ENCODE measurements at places on chromosomes 6 and 20. TPM values are rescaled to one million over a fixed set of nuclear protein-coding genes. Genes with fewer than 3 reads are reported as not detected.

ARMC12 gene
- under 0.01 TPM for total RNA-seq

SYCP2 gene
- total RNA-seq, result under 0.01 TPM

SYNDIG1 gene
- total RNA-seq, result not detected

PROCR gene
- total RNA-seq, result 32.9 TPM

C6orf15 gene
- not detected for total RNA-seq

SIGLEC1 gene
- total RNA-seq, result not detected

MUC22 gene
- total RNA-seq, result not detected

CRISP3 gene
- not detected for total RNA-seq

RAET1G gene
- total RNA-seq, result 1.8 TPM

PHACTR1 gene
- total RNA-seq, result 2.5 TPM

HSP90AB1 gene
- 976 TPM for total RNA-seq

FNDC11 gene
- total RNA-seq, result 0.50 TPM

SCRT2 gene
- total RNA-seq, result not detected

PSORS1C1 gene
- total RNA-seq, result 0.15 TPM

PRPH2 gene
- 1.7 TPM for total RNA-seq

DNAH8 gene
- total RNA-seq, result not detected

OSTM1 gene
- total RNA-seq, result 10.4 TPM

MEI4 gene
- not detected for total RNA-seq

ERVFRD-1 gene
- not detected for total RNA-seq

FOXC1 gene
- total RNA-seq, result 3.0 TPM

SMPDL3A gene
- 5.0 TPM for total RNA-seq

CGA gene
- not detected for total RNA-seq

SLPI gene
- not detected for total RNA-seq

MUC21 gene
- total RNA-seq, result not detected

OXT gene
- not detected for total RNA-seq

MPIG6B gene
- not detected for total RNA-seq

ZBTB12 gene
- total RNA-seq, result 3.0 TPM

EYA2 gene
- total RNA-seq, result 1.0 TPM

GINS1 gene
- 18.4 TPM for total RNA-seq

JARID2 gene
- total RNA-seq, result 5.2 TPM

MYMX gene
- total RNA-seq, result not detected

SPDEF gene
- total RNA-seq, result not detected

GABRR1 gene
- not detected for total RNA-seq

C2 gene
- total RNA-seq, result 0.30 TPM

CNR1 gene
- 0.45 TPM for total RNA-seq

FOXA2 gene
- total RNA-seq, result not detected

KHDC1L gene
- total RNA-seq, result not detected

CAGE1 gene
- total RNA-seq, result not detected

CCN2 gene
- total RNA-seq, result 76.4 TPM

Data from bronchus fibroblast of lung (primary cell).